AG10803 (cell line): ENCODE measurements at places on chromosomes 1 and 21.

DNA sequence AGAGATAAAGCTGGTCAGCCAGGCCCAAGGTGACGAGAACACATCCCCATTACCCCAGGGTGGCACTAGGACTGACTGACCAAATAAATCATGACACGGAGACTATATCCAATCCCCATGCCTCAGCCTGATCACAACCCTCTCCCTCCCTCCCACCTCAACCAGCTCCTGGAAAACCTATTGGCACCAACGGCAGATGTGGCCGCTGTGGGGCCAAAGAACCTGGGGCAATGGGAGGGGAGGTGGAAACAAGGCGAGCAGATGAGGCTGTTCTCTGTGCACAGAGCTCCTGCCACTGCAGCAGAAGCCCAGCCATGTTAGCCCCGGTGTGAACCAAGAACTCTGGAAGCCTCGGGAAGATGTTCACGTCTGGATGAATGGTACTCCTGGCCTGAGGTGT is 77.6 kb downstream of the CD247 start:
- no peak for DNase-seq

GRCh38 chr1:33335020-33335419 is 14.1 kb upstream of the A3GALT2 start:
- DNase-seq: no peak

GRCh38 chr1:153536012-153536670 is 350 bp upstream of the S100A6 start:
- DNase-seq: peak; percentile 91

- no peak for DNase-seq
These were observed 54.4 kb upstream of the C1orf174 start for GRCh38 chr1:3954170-3955169.

- DNase-seq: no peak
These were observed 10.8 kb downstream of the AHDC1 start for GRCh38 chr1:27592931-27593677.

GRCh38 chr1:226661965-226662364 is 77.1 kb downstream of the ITPKB start:
- DNase-seq: peak; percentile 22

DNA sequence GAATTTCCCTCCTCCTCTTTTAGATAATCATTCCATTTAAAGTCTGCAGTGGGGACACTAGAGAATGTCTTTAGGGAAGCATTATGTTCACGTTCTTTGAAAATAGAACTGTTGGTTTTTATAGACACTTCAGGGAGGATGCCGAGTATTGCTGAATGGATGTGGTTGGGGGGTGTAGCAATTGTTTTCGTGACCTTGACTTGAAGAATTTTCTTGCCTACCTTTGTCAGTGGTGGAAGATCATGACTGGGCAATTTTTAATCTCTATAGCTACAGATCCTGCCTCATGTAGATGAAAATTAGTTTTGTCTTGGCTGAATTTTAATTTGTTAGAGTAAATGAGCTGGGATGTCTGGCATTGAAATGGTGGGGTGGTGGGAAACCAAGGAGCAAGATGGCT is 3.8 kb downstream of the SMG7 start:
- DNase-seq: no peak
